ENCODE measurements at places on chromosomes 1 and 21. TPM values are rescaled to one million over a fixed set of nuclear protein-coding genes. Genes with fewer than 3 reads are reported as not detected.

GRCh38 chr1:85611425-85611824 lies 30.9 kb downstream of the CCN1 start:
- H3K36me3 ChIP-seq: no peaks in the 10 kb centered on the region
- DNase-seq: no peak
- H3K27me3 ChIP-seq: no peaks in the 10 kb centered on the region

GRCh38 chr1:5379176-5379759 lies 613.0 kb downstream of the NPHP4 start:
- no peaks in the 10 kb centered on the region for H3K27me3 ChIP-seq
- no peak overlapping the region for H3K4me3 ChIP-seq
- no peak overlapping the region for H3K27ac ChIP-seq
- no peaks in the 10 kb centered on the region for H3K4me1 ChIP-seq

Gene RNF220
- total RNA-seq: 73.0 TPM

DNA sequence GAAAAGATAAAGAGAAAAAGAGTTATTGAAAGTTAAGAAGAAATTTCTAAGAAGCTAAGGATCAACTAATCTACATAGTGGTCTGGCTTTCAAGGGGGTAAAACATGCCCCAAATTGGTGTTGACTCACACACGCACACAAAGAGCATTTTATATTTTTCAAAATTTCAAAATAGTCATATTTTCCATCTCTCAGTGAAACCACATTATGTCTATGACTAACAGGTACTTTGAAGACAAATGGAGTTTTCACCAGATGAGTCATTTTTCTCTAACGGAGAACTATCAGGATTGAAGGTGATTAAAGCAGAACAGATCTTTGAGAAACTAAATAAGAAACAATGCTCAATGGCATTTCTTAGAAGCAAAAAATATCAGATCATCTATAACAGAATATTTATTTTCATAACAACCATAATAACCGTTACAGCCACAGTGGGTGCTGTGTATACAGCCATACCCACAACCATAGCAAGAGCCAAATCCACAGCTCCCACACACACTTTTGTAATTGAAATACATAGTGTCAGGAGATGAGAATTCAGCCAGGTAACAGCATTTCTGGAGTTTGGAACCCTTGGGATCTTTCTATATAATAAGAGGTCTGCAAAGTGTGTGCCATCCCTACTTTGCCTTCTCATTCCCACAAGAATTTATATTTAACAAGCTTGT lies at the start of gene KRTAP21-3:
Gene KRTAP21-3 (minus strand): TSS at position 539 of the 671 bp plus-strand sequence. CDS start 18 bp downstream, at position 521.
- H3K4me1 ChIP-seq: no peaks in the 10 kb centered on the region
- H3K27me3 ChIP-seq: no peaks in the 10 kb centered on the region
- H3K27ac ChIP-seq: no peak within 1 kb of the TSS
- no peak for DNase-seq
- no peak within 1 kb of the TSS for H3K4me3 ChIP-seq

Gene OPRD1
- total RNA-seq: 0.27 TPM

GRCh38 chr1:108646648-108647269 lies 14.1 kb downstream of the HENMT1 start:
- H3K27ac ChIP-seq: peak overlapping the region; percentile 69
- DNase-seq: no peak
- peaks cover 9% of the 10 kb centered on the region for H3K4me1 ChIP-seq
- H3K27me3 ChIP-seq: no peaks in the 10 kb centered on the region
- peaks cover 4% of the 10 kb centered on the region for H3K36me3 ChIP-seq

DNA sequence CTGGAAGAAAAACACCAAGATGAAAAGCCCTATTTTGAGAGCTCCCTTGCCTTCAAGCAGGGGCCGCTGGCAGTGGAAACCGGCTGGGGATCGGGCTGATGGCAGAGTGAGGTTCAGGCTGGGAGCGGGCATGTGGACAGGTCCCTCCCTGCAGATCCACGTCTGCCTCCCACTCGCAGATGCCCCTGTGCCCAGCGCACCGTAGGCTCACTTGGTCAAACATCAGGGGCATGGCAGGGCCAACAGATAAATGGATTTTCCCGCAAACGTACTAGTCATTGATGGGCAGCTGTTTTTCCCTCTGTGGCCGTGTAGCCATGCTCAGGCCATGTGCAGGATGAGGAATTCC lies 6.6 kb upstream of the C1orf174 start:
- H3K27ac ChIP-seq: no peak overlapping the region
- peaks cover 2% of the 10 kb centered on the region for H3K4me1 ChIP-seq
- DNase-seq: no peak
- H3K4me3 ChIP-seq: no peak overlapping the region
- no peaks in the 10 kb centered on the region for H3K36me3 ChIP-seq

Gene RSPH1
- total RNA-seq: 0.19 TPM

DNA sequence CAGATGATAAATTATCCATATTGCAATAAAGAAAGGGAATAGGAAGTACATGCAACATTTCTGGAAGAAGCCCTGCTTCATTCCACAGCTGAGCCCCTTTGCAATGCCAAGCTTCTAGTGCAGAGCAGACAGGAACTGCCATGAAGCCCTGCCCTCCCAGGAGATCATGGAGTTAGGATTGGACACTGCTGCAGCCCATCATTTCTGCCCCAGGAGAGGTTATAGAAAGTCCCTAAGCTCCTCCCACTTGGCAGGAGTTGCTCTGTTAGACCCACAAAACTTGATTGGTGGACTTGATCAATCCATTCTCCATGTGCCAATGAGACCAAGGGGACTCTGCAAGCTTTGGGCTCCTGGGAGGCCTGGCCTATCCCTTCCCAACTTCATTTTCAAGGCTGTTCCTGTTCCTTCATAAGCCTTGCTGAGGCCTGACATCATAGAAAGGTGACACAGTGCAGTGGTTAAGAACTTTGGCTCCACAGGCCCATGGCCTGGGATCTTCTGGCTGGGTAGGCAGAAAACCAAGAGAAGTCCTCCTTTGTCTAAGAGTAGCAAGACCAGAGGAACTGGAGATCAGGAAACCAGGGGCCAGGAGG lies 1.3 kb upstream of the LAPTM5 start:
- DNase-seq: no peak
- no peaks in the 10 kb centered on the region for H3K27me3 ChIP-seq
- H3K36me3 ChIP-seq: no peaks in the 10 kb centered on the region
- no peak overlapping the region for H3K27ac ChIP-seq
- no peak overlapping the region for H3K4me3 ChIP-seq

Gene PGLYRP4
- not detected for total RNA-seq

DNA sequence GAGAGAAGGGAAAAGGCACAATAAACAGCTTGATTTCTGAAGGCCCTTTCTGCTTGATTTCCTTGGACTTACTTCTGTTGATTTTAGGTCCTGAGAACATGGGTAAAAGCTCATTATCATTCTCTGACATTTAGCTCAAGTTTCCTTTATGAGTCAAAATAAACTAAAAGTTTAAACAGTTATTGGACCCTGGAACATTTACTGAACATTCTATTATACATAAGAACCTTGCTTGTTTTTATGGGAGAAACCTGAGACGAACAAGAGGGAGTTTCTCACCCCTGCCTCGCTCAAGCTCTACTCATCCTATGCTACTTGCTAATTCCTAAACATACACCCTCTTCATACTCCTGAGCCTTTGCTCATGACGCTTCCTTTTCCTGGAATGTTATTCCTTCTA lies 538.3 kb upstream of the PKN2 start:
- H3K27ac ChIP-seq: no peak overlapping the region
- no peak for DNase-seq
- H3K27me3 ChIP-seq: peaks cover 5% of the 10 kb centered on the region
- H3K4me1 ChIP-seq: no peaks in the 10 kb centered on the region

GRCh38 chr1:58119971-58120370 lies 426.6 kb downstream of the OMA1 start:
- no peaks in the 10 kb centered on the region for H3K4me1 ChIP-seq
- H3K4me3 ChIP-seq: no peak overlapping the region
- H3K36me3 ChIP-seq: no peaks in the 10 kb centered on the region
- no peak overlapping the region for H3K27ac ChIP-seq
- H3K27me3 ChIP-seq: no peaks in the 10 kb centered on the region
- no peak for DNase-seq

DNA sequence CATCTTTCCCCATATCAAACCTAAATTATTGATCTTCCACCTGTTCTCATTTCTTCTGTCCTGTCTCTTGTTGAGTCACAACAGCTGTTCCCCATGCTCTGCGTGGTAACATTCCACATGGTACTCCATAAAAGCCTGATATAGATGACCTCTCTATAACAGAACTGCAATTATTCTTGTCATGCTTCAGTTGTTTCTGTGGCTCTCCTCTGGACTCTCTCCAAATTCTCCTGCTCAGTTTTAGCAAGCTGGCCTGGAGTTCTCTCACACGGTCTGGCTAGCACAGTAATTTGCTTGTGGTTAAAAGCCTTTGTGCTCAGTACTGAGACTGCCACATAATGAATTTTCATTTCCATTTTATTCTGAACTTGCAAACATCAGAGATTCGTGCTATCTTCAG lies 10.6 kb upstream of the LRRC39 start:
- no peaks in the 10 kb centered on the region for H3K4me1 ChIP-seq
- DNase-seq: no peak
- no peak overlapping the region for H3K27ac ChIP-seq
- H3K36me3 ChIP-seq: peaks cover 13% of the 10 kb centered on the region
- no peak overlapping the region for H3K4me3 ChIP-seq

DNA sequence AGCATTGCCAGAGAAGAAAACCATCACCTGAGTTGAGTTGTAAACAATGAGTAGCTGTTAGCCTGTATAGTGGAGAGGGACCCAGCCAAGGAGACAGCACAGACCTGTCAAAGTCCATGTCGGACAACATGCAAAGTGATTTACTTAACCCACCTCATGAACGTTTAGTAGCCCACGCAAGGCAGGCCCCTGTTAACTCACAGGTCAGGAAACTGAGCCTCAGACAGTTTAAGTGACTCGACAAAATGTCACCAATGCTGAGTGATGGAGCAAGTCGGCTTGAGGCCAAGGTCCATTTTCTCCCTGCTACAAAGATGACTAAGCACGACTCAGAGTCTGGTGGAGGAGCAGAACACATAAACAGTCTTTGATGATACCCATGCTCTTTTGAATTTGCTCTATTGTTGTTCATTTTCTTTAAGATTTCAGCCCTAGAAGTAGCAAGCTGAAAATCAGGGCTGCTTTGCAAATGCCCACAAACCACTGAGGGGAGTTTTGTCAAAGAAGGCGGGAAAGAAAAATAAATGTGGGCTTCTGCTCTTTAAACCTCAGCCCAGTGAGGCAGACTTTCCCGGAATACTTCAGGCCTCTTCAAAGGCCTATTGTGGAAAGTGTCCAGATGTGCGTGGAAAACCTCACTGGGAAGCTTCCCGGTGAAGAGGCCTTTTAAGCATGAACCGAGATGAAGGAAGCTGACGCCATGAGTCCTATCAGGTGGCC lies 83.8 kb upstream of the HOOK1 start:
- DNase-seq: no peak
- H3K36me3 ChIP-seq: peaks cover under 1% of the 10 kb centered on the region
- no peaks in the 10 kb centered on the region for H3K27me3 ChIP-seq
- H3K27ac ChIP-seq: peak overlapping the region; percentile 93
- peaks cover 44% of the 10 kb centered on the region for H3K4me1 ChIP-seq
- no peak overlapping the region for H3K4me3 ChIP-seq

- H3K4me3 ChIP-seq: no peak overlapping the region
- H3K4me1 ChIP-seq: peaks cover 28% of the 10 kb centered on the region
- no peaks in the 10 kb centered on the region for H3K27me3 ChIP-seq
- no peak overlapping the region for H3K27ac ChIP-seq
- H3K36me3 ChIP-seq: peaks cover 3% of the 10 kb centered on the region
Observed at GRCh38 chr1:63797056-63797726, 23.4 kb downstream of the ROR1 start.

- H3K4me1 ChIP-seq: peaks cover 6% of the 10 kb centered on the region
- no peaks in the 10 kb centered on the region for H3K36me3 ChIP-seq
- no peaks in the 10 kb centered on the region for H3K27me3 ChIP-seq
Observed at GRCh38 chr1:39501666-39502065, 10.2 kb downstream of the BMP8A start.

DNA sequence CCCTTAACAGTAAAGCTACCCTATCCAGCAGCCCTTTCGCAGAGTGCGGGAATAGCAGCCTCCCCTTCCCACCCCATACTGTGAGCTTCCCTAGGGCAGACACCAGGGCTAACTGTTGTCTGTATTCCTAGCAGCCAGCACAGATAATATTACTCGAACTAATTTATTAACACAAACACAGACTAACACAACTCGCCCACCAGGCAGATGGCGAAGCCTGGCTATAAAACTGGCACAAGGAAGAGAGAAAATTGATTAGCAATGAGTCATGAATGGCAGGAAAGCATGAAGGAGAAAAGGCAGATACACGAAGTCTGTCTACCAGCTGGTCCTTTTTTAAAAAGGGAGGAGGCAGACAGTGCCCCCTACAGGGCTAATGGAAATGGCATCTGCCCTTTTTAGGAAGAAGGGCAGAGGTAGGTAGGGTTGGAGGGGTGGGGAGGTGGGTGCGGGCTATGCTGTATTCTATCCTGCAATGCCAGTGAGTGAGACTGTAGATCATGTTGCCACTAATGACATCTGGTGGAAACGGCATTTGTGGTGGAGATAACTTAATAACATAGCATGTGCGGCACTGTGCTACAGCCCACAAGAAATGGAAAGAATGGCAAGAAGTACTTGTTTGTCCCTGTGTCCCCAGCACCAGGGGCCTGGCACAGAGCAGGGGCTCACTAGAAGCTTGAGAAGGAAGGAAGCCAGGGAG lies 30.6 kb upstream of the CTPS1 start:
- peak overlapping the region; percentile 1 for H3K4me3 ChIP-seq
- H3K27ac ChIP-seq: peak overlapping the region; percentile 84
- H3K4me1 ChIP-seq: peaks cover 32% of the 10 kb centered on the region
- H3K27me3 ChIP-seq: no peaks in the 10 kb centered on the region

GRCh38 chr1:53519421-53519820 lies 60.2 kb downstream of the DMRTB1 start:
- H3K36me3 ChIP-seq: peaks cover 61% of the 10 kb centered on the region
- DNase-seq: no peak
- H3K4me1 ChIP-seq: peaks cover 12% of the 10 kb centered on the region
- H3K4me3 ChIP-seq: no peak overlapping the region

DNA sequence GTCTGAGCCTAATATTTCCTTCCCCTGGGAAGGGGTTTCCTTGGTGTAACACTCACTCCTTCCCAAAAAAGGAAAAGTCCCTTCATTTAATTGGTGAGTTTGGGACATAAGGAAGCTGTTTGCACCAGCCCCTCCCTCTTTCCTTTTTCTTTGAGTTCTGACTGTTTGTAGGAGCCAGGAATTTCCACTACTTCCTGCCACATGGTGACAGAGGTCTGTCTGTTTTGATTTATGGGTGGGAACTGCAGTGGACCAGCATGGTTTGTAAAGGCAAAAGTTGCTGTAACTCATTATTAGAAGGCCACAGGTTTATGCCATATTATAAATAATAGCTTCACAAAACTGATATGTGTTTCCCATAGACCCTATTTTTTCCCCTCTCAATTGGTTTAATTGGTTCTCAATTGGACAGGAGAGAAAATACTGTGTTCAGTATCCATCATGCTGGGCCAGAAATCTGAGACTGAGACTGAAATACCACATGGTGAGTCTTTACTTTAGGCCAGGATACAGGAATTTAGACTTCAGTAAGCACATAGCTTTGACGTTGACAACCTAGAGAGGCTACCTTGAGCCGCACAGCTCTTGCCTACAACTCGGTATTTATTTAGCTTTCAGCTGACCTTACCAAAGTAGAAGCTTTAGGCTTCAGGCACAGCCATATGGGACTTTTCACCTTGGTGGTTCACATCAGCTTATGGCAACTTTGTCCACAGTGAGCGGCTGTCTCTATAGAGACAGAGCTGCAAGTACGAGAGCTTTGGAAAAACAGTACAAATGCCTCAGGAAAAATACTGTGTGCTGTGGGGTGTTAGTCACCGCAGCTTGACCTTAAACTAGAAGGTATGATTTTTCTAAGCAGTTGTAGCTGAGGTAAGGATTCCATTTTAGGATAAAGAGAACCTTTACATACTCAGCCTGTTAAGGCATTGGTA lies 40.0 kb upstream of the RGS7 start:
- H3K36me3 ChIP-seq: no peaks in the 10 kb centered on the region
- peak overlapping the region; percentile 81 for H3K27ac ChIP-seq
- no peak overlapping the region for H3K4me3 ChIP-seq
- no peak for DNase-seq
- peaks cover 32% of the 10 kb centered on the region for H3K4me1 ChIP-seq
